ENCODE measurements at places on chromosomes 2 and 18. TPM values are rescaled to one million over a fixed set of nuclear protein-coding genes. Genes with fewer than 3 reads are reported as not detected.

MOGAT1 gene
- polyA plus RNA-seq: not detected

ALPP gene
- polyA plus RNA-seq: not detected

TWIST2 gene
- 0.56 TPM for polyA plus RNA-seq

ZBTB7C gene
- 1.8 TPM for polyA plus RNA-seq

HOXD1 gene
- 4.3 TPM for polyA plus RNA-seq

RGPD4 gene
- polyA plus RNA-seq: not detected

HJURP gene
- polyA plus RNA-seq: not detected

CDH2 gene
- polyA plus RNA-seq: 6.3 TPM

MARS2 gene
- polyA plus RNA-seq: 3.2 TPM

TUBA4B gene
- polyA plus RNA-seq: 15.4 TPM

WDPCP gene
- polyA plus RNA-seq: 2.7 TPM

TLX2 gene
- polyA plus RNA-seq: not detected

ZSCAN30 gene
- 10.0 TPM for polyA plus RNA-seq

PPP3R1 gene
- polyA plus RNA-seq: 18.3 TPM

UCN gene
- 1.3 TPM for polyA plus RNA-seq

TRAPPC12 gene
- 81.6 TPM for polyA plus RNA-seq

FNDC4 gene
- 8.5 TPM for polyA plus RNA-seq

WDSUB1 gene
- 22.1 TPM for polyA plus RNA-seq

PROM2 gene
- polyA plus RNA-seq: 55.6 TPM

SOX11 gene
- not detected for polyA plus RNA-seq

CD207 gene
- polyA plus RNA-seq: not detected

SULT1C4 gene
- polyA plus RNA-seq: 7.1 TPM

KLHL30 gene
- polyA plus RNA-seq: 0.24 TPM

BCL11A gene
- 1.4 TPM for polyA plus RNA-seq

TPO gene
- not detected for polyA plus RNA-seq

TRABD2A gene
- 2.1 TPM for polyA plus RNA-seq

PARD6G gene
- polyA plus RNA-seq: 10.7 TPM

CCL20 gene
- 2.5 TPM for polyA plus RNA-seq

ITGA6 gene
- polyA plus RNA-seq: 32.8 TPM

WDFY1 gene
- 10.4 TPM for polyA plus RNA-seq

SIX3 gene
- 0.19 TPM for polyA plus RNA-seq

SLC23A3 gene
- 10.9 TPM for polyA plus RNA-seq

DNPEP gene
- 71.0 TPM for polyA plus RNA-seq

IL18R1 gene
- polyA plus RNA-seq: 3.6 TPM

ZEB2 gene
- polyA plus RNA-seq: 8.3 TPM

CTLA4 gene
- 0.22 TPM for polyA plus RNA-seq

BOK gene
- polyA plus RNA-seq: 22.9 TPM

NLRC4 gene
- 0.49 TPM for polyA plus RNA-seq

TEX51 gene
- polyA plus RNA-seq: 2.1 TPM

SPR gene
- 102 TPM for polyA plus RNA-seq

Measured in kidney (tissue), 22 donors.